Progenitor cell of endocrine pancreas (in vitro differentiated cells): ENCODE measurements at places on chromosomes 16 and 17. TPM values are rescaled to one million over a fixed set of nuclear protein-coding genes. Genes with fewer than 3 reads are reported as not detected.
A peak's percentile ranks its signal among the peaks of the same experiment; 100 is the strongest.

GRCh38 chr16:73063854-73064211 is 15.9 kb upstream of the ZFHX3 start:
- H3K27me3 ChIP-seq: peaks cover 90% of the 10 kb centered on the region
- H3K36me3 ChIP-seq: peaks cover 2% of the 10 kb centered on the region
- H3K4me3 ChIP-seq: no peak overlapping the region

GRCh38 chr17:77737442-77738265 is 220.8 kb upstream of the TNRC6C start:
- H3K4me3 ChIP-seq: no peak overlapping the region
- no peaks in the 10 kb centered on the region for H3K4me1 ChIP-seq
- DNase-seq: peak; percentile 8
- H3K27me3 ChIP-seq: peaks cover 12% of the 10 kb centered on the region
- no peak overlapping the region for H3K27ac ChIP-seq
- no peaks in the 10 kb centered on the region for H3K36me3 ChIP-seq

The GLIS2 gene
- total RNA-seq: 22.2 and 23.2 TPM in 2 replicates

DNA sequence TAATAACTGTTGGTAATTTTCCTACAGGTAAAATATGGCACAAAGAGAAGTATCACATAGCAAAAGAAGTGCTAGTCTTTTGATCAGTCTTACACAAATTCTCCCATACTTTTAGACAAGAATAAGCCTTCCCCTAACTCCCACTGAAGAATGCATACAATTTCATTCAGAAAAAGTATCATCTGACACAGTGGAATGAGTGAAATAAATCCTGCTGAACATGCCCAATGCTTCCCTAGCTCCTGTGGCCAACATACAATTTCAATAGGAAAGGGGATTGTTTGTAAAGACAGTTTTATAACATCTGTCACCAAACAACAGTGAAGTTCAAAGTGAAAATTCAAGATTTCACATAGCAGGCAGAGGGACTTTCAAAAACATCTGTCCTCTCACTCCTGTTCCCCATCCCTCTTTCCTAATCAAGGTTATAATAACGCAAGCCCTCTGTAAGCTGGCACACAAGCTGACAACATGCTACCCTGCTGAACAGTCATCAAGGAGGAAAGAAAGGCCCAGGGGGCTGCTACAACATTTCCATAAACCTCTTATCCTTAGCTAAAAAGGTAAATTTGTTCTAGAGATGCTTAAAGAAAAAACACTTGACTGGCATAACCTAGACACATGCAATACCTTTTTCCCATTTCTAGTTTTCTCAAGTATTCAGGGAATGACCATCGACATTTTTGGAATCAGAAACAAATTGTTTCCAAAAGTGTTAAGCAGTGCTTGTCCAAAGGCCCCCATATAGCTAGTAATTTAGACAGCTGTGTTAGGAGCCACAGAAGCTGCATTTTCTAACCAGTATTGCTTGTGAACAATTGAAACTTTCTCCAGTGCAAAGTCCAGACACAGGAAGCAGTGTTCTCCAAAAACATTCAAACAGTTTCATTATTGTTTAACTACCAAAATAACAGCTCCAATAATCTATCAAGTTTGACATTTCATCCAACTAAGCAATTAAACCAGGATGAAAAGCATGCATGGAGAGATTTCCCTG is 11.5 kb upstream of the RFFL start:
- no peaks in the 10 kb centered on the region for H3K36me3 ChIP-seq
- H3K27ac ChIP-seq: peak overlapping the region; percentile 91
- H3K4me3 ChIP-seq: peak overlapping the region; percentile 46
- DNase-seq: no peak

The CA7 gene
- total RNA-seq: not detected in 2 replicates

DNA sequence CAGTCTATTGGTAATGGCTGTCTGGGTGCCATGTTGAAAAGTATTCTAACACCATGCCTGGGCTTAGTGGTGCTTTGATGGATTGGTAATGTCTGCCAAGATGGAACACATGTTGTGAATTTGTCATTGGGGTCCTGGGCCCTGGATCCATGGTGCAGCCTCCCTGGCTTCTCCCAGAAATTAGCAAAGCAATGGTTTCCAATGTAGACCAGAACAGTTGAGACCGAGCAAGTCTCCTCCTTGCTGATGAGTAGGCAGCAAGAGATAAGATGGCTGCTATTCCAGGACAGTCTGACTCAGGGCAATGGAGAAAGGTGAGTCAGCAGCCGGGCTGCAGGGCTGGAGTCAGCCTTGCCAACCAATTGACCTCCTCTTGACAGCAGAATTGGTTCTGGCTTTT is 30.8 kb downstream of the GPR139 start:
- H3K27me3 ChIP-seq: peaks cover 42% of the 10 kb centered on the region
- H3K4me1 ChIP-seq: no peaks in the 10 kb centered on the region

- DNase-seq: no peak
- peaks cover 4% of the 10 kb centered on the region for H3K4me1 ChIP-seq
- H3K36me3 ChIP-seq: peaks cover 4% of the 10 kb centered on the region
- no peak overlapping the region for H3K27ac ChIP-seq
Observed at GRCh38 chr17:80063830-80064585, 27.6 kb downstream of the CCDC40 start.

The SLC25A39 gene
- 129 and 139 TPM in 2 replicates for total RNA-seq

- H3K4me3 ChIP-seq: peak overlapping the region; percentile 7
- H3K27ac ChIP-seq: no peak overlapping the region
- no peak for DNase-seq
Observed at GRCh38 chr16:695355-696089, 5.3 kb upstream of the WDR24 start.

DNA sequence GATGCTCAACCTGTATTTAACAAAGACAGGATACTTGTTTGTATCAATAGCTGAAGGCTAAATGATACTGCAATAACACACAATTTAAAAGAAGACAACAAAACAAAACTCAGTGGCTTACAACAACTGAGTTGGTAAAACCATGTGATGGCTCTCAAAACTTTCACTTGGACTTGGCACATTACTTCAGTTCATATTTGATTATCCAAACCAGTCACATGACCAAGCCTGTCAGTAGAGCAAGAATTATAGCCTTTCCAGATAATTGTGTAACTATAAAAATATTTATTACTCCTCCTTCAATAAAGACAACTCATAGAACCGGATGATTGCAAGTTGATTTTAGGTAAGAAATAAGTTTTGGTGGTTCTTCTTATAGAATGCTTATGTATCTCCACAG is 56.8 kb downstream of the NQO1 start:
- peaks cover 22% of the 10 kb centered on the region for H3K36me3 ChIP-seq
- peaks cover 14% of the 10 kb centered on the region for H3K4me1 ChIP-seq
- H3K27me3 ChIP-seq: no peaks in the 10 kb centered on the region

DNA sequence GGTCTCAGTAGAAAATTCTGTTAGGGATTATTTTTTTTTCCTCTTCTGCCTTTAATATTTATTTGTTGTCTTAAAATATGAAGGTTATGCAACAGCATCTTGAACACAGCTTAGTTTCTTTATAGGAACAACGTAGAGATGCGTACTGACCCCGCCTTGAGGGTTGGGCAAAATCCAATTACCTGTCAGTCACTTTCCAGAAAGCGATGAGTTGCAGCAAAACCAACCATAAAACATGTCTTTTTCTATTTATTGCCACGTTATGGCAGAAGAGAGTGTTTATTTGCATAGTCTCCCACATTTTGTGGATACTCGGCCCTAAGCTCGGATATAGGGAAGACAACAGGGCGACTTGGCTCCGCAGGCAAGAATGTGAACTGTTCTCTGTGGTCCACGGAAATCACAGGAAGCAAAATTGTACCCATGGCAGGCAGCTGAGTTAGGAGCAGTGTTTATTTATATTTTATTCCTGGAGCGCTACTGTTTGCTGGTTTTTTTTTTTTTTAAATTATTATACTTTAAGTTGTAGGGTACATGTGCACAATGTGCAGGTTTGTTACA is 44.3 kb upstream of the CACNG5 start:
- H3K4me3 ChIP-seq: no peak overlapping the region
- no peak for DNase-seq
- H3K27me3 ChIP-seq: peaks cover 5% of the 10 kb centered on the region
- H3K36me3 ChIP-seq: peaks cover 2% of the 10 kb centered on the region
- H3K27ac ChIP-seq: no peak overlapping the region
- peaks cover 12% of the 10 kb centered on the region for H3K4me1 ChIP-seq

- no peak within 1 kb of the TSS for H3K4me3 ChIP-seq
- peak; percentile 52 for DNase-seq
- peaks cover 7% of the 10 kb centered on the region for H3K4me1 ChIP-seq
- H3K27ac ChIP-seq: no peak within 1 kb of the TSS
- H3K27me3 ChIP-seq: peaks cover 18% of the 10 kb centered on the region
Observed at GRCh38 chr17:74361230-74362068, at the start of gene BTBD17. Gene BTBD17 (minus strand): TSS chr17:74361868. CDS start chr17:74361819, 49 bp downstream.

DNA sequence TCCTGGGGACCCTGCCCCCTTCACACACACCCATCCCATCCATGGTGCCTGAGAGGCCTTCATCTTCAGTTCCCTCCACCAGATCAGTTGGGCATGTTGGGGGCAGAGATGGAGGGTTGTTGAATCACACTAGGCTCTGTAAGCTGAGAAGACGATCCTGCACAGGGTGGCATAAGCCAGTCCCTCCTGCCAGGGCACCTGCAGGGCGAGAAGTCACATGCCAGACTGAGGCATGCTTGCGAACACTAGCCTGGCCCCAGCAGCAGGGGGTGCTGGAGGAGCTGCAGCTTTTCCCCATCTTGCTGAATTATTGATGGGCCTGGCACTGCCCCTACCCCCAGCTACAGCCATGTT is 6.1 kb upstream of the TBX2 start:
- no peak overlapping the region for H3K4me3 ChIP-seq
- peaks cover 53% of the 10 kb centered on the region for H3K27me3 ChIP-seq
- peaks cover 25% of the 10 kb centered on the region for H3K4me1 ChIP-seq
- DNase-seq: no peak

GRCh38 chr17:30600060-30600829 is 123.0 kb downstream of the GOSR1 start:
- H3K4me3 ChIP-seq: peak overlapping the region; percentile 97

The DBNDD1 gene
- total RNA-seq: 53.8 and 57.4 TPM in 2 replicates

DNA sequence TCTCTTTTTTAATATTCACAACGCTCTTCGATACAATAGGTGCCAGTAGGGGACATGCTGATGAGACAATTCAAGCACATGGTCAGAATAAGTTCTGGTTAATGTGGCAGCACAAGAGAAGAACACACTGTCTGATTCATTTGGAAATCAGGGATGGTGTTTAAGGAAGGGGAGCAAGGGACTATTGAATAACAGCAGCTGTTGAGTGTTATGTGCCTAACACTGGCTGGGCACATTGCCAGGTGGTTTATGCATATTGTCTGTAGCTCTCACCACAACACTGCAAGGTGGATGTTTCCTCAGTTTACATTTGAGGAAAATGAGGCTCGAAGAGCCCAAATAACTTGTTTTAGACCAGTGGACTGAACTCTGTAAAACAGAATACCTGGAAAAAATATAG is 44.2 kb downstream of the LYRM9 start:
- no peak for DNase-seq
- H3K4me3 ChIP-seq: no peak overlapping the region
- H3K27me3 ChIP-seq: peaks cover 6% of the 10 kb centered on the region
- H3K27ac ChIP-seq: no peak overlapping the region

The KRTAP3-2 gene
- not detected in 2 replicates for total RNA-seq

DNA sequence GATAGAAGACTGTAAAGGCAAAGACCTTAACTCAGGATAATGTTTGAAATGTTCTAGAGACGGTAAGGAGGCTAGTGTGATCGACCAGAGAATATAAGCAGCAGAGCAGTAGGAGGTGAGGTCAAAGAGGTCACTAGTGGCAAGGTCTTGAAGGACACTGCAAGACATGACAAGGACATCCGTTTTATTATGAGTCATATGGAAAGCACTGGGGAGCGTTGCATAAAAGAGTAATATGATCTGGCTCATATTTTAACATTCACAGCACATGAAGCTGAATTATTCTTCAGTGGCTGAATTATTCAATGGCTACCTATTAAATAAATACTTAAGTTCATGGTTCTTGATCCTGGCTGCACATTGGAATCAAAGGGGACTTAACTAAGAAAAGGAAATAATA is 123.7 kb downstream of the SOX9 start:
- no peaks in the 10 kb centered on the region for H3K36me3 ChIP-seq
- H3K27me3 ChIP-seq: peaks cover 12% of the 10 kb centered on the region
- H3K27ac ChIP-seq: no peak overlapping the region

- peak overlapping the region; percentile 85 for H3K27ac ChIP-seq
- peak; percentile 80 for DNase-seq
- H3K36me3 ChIP-seq: no peaks in the 10 kb centered on the region
- peaks cover 31% of the 10 kb centered on the region for H3K27me3 ChIP-seq
Observed at GRCh38 chr17:40803617-40804082, 3.9 kb upstream of the KRT28 start.

DNA sequence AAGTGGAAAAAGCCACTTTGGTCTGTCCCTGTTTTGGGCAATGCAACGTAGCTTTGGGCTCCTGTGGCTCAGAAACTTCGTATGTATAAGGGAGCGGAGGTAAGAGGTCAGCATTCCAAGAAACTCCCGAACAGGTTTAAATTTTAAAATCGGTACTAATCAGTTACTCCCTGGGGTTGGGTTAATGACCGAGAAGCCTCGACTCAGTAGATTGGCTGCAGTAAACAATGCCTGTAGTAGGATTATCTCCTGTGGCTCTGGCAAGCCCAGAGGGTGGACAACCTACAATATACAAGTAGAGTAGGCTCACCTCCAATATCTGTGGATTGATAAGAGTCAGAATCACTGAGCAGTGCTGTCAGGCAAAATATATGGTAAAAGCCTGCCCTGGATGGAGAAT is 1.6 kb upstream of the GNA13 start:
- peaks cover 3% of the 10 kb centered on the region for H3K36me3 ChIP-seq
- peaks cover 12% of the 10 kb centered on the region for H3K27me3 ChIP-seq
- peak overlapping the region; percentile 31 for H3K27ac ChIP-seq
- no peak for DNase-seq

- H3K4me1 ChIP-seq: no peaks in the 10 kb centered on the region
- H3K36me3 ChIP-seq: no peaks in the 10 kb centered on the region
- peaks cover 17% of the 10 kb centered on the region for H3K27me3 ChIP-seq
- no peak overlapping the region for H3K27ac ChIP-seq
Observed at GRCh38 chr16:22848451-22848850, 34.5 kb downstream of the HS3ST2 start.

- H3K4me3 ChIP-seq: no peak overlapping the region
- no peaks in the 10 kb centered on the region for H3K27me3 ChIP-seq
- H3K4me1 ChIP-seq: peaks cover 9% of the 10 kb centered on the region
- H3K27ac ChIP-seq: no peak overlapping the region
Observed at GRCh38 chr16:50308237-50308965, 42.0 kb downstream of the ADCY7 start.

DNA sequence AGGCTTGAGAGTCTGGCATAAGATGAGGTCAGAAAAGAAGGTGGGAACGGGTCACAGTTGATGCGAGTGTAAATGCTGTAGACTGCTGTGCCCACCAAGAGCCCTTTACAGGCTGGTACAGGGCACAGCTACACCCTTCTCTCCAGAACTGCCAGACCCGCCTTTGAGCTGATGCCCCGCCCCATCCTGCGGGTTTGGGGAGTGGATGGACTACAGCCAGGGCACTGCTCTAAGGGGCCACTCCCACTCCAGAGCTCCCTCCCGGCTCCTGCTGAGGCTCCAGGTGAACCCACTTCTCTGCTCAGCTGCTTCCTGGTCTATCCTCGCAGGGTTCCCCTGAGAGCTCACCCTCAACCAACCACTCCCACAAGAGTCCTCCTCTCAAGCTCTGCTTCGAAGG is 12.3 kb downstream of the MEIOB start:
- no peak overlapping the region for H3K4me3 ChIP-seq
- DNase-seq: no peak
- no peak overlapping the region for H3K27ac ChIP-seq
- H3K36me3 ChIP-seq: no peaks in the 10 kb centered on the region
- H3K27me3 ChIP-seq: peaks cover 68% of the 10 kb centered on the region
